Type B pancreatic cell (in vitro differentiated cells): ENCODE measurements at places on chromosomes 3 and 15. TPM values are rescaled to one million over a fixed set of nuclear protein-coding genes. Genes with fewer than 3 reads are reported as not detected.

DNA sequence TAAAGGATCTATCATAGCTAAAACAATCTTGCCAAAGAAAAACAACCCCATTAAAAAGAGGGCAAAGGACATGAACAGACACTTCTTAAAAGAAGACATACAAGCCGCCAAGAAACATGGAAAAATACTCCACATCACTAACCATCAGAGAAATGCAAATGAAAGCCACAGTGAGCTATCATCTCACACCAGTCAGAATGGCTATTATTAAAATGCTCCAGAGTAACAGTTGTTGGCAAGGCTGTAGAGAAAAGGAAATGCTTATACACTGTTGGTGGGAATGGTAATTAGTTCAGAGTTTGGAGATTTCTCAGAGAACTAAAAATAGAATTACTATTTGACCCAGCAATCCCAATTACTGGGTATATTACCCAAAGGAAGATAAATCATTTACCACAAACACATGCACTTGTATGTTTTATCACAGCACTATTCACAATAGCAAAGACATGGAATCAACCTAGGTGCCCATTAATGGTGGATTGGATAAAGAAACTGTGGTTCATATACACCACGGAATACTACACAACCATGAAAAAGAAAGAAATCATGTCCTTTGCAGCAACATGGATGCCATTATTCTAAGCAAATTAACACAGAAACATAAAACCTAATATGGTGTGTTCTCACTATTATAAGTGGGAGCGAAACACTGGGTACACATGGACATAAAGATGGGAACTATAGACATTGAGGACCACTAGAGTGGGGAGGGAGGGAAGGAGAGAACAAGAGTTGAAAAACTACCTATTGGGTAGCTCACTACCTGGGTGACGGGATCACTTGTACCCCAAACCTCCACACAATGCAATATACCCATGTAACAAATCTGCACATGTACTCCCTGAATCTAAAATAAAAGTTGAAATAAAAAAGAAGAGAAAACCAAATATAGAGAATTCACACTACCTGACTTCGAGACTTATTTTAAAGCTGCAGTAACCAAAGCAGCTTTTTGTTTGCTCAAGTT is 32.6 kb downstream of the ITGA11 start:
- no peak for DNase-seq

DNA sequence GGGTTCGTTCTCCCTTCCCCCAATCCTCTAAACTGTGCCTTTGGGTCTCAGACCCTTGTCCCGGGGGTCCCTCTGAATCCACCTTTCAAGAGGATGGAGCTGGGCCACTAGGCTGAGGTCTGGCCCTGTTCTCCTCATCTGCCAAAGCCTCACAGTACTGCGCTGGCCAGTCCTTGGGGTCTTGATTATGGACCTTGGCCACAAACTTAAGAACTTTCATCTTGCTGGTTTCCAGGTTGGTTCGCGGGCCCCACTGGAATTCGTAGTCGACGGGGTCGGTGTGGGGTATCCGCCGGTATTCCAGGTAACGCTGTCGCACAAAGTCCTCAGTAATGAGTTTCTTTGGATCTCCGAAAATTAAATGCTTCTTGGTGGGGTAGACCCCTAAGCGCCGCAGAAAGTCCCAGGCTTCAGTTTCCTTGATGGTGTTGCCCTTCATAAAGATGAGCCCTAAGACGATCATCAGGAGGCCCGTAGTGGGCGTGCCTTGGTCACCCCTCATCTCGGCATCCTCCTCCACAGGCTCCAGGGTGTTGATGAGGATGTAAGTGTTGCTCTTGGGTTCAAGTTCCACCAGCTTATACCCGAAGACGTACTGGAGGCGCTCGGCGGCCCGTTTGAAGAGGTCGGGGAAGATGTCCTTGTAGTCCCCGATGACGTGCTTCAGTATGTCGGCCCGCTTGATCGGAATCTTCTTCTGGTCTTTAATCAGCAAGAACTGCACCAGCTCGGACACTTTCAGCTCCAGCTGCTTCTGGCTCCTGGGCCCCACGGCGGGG is 727 bp downstream of the NSMCE3 start:
- no peak for DNase-seq

- no peak for DNase-seq
These were observed 368.6 kb upstream of the THRB start for GRCh38 chr3:24863215-24863614.

GRCh38 chr15:68704496-68705021 is 116.1 kb downstream of the ANP32A start:
- DNase-seq = no peak

DNA sequence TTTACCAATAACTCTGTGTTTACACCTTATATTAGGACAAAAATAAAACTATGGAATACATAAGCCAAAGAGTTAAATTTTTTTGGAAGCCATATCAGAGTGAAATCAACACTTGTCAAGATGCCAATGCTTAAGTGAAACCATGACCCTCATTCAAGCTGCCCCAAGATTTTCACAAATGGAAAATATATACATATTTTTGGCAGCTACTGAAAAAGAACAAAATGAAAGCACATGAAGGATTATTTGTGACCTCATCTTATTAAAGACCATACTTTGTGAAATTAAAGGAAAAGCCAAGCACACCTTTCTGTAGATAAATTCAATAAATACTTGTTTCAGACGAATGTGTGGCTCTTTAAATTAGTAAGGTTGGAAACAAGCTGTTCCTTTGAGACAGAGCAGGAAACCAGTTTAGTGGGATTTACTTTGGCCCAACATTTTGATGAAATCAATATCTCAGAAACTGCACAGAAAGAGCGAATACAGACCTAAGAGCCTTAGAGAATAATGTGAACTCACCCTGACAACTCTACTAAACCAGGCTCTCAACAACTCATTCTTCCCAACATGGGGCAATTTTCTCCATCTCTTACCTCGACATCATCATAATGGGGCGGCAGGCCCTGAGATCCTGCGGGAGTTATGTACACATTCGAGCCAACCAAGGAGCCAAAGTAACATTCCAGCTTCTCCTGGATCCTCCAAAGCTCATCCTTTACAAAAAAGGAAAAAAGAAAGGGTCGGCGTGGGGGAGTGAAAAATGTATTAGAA is 11.1 kb downstream of the RIOX2 start:
- DNase-seq = no peak

DNA sequence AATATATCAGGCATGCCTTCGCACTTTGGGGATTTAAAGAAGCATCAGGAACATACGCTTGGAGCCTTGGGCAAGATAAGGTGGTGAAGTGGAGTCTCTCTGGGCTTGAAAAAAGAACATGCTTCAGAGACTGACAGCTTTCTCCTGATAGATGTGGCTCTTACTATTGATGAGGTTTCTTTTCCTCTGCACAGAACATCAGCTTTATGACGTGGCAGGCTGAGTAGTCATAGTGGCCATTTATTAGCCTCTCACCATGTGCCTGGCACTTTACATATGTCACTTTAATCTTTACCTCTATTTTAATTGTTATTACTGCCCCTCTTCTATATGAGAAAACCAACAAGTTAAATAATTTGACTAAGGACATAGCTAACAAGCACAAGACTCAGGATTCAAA is 19.0 kb upstream of the LRRC58 start:
- no peak for DNase-seq

DNA sequence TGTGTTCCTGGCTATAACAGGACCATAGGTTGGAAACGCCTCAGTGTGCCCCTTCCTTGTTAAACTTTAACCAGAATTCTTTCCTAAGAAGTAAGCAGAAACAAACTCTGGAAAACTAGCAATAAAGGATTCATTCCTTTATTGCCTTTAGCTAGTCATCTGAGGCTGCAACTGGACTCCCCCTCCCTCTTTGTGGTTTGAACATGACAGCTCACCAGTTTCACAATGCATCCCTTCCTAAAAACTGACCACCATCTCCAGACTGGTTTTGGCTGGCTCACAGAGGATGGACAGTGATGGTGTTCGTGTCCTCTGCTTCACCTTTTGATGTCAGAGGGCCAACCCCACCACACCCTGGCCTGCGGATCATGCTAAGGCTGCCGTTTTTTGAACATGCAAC is 27.9 kb upstream of the TGFBR2 start:
- no peak for DNase-seq

- no peak for DNase-seq
These were observed 209.0 kb downstream of the SLCO3A1 start for GRCh38 chr15:92062505-92062904.

- no peak for DNase-seq
These were observed 256.1 kb downstream of the CHST2 start for GRCh38 chr3:143375698-143376097.

GRCh38 chr3:58204720-58205119 is 6.1 kb downstream of the DNASE1L3 start:
- no peak for DNase-seq

- no peak for DNase-seq
These were observed 94.1 kb upstream of the GOLGA8J start for GRCh38 chr15:29988701-29989100.

DNA sequence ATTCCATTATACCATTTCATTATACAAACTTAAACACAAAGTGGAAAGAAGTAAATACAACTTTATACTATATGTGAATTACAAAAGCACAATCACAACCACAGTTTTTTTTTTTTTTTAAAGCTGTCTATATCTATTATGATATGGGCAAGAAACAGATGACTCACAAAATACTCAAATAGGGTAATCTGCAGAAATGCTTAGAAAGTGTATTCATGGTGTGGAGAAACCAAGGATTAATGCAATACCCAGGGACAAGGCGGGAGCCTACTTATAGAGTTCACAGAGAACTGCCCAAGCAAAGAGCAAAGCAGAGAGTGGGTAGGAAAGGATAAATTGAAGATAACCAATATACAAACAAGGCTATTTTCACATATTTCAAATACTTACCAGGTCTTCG is 332.0 kb downstream of the FHIT start:
- DNase-seq = no peak

DNA sequence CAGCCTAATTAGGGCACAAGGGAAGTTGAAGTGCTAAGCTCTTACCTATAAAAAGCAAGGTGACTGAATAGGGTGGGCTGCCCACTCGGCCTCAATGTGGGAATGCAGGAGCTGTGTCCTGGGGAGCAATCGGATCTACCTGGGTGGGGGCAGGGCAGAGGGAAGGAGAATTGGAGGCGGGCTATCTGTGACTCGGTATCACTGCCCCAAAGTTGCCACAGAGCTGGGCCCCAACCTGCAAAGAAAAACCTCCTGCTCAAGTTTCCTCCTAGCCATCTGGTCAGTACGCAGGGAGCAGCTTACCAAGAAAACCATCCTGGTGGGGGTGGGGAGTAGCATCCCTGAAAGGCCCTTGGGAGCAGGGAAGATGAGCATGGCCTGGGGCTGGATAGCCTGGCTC is 10.7 kb downstream of the CIB2 start:
- no peak for DNase-seq

DNA sequence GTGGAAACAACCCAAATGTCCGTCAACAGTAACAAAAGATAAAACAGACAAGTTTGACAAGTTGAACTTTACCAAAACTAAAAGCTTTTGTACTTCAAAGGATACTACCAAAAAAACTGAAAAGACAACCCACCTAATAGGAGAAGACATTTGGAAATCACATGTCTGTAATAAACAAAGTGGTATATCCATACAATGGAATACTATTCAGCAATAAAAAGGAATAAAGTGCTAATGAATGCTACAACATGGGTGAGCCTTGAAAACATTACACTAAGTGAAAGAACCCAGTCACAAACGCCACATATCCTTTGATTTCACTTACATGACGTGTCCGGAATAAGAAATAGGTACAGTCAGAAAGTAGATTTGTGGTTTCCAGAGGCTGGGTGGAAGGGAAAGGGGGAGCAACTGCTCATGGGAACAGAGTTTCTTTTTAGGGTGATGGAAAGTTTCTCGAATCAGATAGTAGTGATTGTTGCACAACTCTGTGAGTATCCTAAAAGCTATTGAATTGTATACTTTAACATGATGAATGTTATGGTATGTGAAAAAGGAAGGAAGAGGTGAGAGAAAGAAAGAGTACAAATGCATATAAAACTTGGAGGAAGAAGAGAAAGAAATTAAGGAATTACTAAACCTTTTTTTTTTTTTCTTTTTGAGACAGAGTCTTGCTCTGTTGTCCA is 72.7 kb upstream of the ABHD2 start:
- DNase-seq = no peak

DNA sequence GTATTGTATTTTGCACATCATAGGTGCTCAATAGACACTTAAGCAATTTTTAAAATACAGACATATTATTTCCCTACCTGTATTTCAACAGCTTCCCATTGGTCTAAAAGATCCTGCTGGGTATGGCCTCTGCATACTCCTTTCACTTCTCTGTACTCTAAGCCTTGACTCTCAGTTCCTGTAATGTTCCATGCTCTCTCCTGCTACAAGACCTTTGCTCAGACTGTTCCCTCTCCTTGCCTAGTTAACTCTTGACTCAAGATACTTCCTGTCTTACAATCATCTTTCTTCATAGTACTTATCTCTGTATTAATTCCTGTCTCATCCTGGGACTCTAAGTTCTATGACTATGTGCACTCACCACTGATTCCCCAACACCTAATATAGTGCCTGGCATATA is 1.7 kb downstream of the SCN11A start:
- no peak for DNase-seq

DNA sequence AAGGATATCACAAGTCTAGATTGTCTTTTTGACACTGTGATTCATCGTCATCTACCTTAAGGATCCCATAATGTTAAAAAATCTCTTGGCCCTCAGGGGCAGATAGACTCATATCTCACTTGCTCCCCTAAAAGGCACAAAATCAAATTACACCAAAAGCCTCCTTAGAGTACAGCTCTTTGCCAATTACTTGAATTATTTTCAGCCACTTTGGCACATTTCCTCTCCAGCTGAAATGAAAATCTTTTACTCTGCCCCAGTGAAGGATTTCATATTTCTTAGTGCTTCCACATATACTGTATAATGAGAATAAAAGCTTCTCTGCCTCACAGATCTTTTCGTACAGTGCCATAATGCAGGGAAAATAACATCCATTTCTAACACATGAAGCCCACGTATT is 190.7 kb upstream of the GBE1 start:
- no peak for DNase-seq

- DNase-seq = no peak
These were observed 17.3 kb upstream of the CDCP1 start for GRCh38 chr3:45163481-45163880.

The CPEB1 gene
- 1.6 and 1.8 TPM in 2 replicates for total RNA-seq

The GOLGA6L7 gene
- total RNA-seq = not detected in 2 replicates

The SV2B gene
- 1.7 and 3.1 TPM in 2 replicates for total RNA-seq

The FBXW12 gene
- total RNA-seq = not detected in 2 replicates

The ZPLD1 gene
- total RNA-seq = 1.5 and 10.0 TPM in 2 replicates

The THSD4 gene
- 23.1 and 43.3 TPM in 2 replicates for total RNA-seq

The CCDC51 gene
- 15.0 and 25.7 TPM in 2 replicates for total RNA-seq
